ENCODE measurements at places on chromosomes 6 and 20.

GRCh38 chr6:37643851-37644672, 53.6 kb downstream of the MDGA1 start:
- no peak for DNase-seq

DNA sequence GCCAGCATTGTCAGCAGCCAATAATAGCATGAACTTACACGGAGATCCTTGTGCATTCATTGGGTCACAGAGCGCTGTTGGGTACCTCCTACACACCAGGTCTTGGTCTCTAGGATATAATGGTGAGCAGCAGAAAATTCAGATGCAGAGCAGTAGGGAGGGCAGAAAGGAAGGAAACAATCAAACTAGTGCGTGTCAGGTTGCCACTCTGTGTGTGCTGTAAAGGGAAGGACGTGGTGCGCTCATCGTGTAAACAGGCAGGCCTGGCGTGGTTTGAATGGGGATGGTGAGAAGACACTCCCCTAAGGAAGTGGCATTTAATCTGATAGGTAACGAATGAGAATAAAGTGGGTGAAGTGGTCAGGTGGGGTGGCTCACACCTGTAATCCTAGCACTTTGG, 336.4 kb downstream of the CDH26 start:
- no peak for DNase-seq

- DNase-seq: peak; percentile 60
Observed at GRCh38 chr6:119148098-119148824, 69.8 kb upstream of the FAM184A start.

- DNase-seq: no peak
Observed at GRCh38 chr6:142613981-142614380, 312.2 kb downstream of the ADGRG6 start.

GRCh38 chr6:166336847-166337246, 5.5 kb downstream of the SFT2D1 start:
- DNase-seq: no peak

DNA sequence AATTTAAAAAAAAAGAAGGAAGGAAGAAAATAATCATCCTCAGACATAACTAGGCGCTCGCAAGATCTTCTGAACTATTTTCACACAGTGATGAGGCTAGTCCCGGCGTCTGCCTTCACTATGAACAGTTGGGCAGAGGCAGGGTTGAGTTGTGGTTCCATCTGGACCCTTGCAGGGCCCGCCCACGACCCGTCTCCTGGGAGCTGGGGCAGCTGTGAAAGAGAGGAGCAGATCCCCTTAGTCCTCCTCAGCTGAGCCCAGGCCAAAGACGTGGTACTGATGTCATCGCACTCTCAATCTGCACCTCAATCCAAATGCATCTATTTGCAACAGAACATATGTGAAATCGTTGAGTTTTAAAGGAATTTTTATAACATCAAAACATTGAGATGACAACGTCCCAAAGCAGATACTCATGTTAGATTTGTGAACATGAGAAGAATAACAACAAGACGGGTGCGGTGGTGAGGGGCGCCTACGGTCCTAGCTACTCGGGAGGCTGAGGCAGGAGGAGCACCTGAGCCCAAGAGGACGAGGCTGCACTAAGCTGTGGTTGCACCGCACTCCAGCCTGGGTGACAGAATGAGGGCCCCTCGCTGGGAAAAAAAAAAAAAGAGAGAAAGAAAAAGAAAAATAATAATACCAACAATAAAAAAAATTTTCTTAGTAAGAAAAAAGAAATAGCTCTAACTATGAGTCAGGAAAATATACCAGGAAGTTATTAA, 15.3 kb downstream of the TCFL5 start:
- DNase-seq: no peak

GRCh38 chr6:146990821-146991798, 213.1 kb upstream of the STXBP5 start:
- DNase-seq: no peak
